ENCODE measurements at places on chromosomes 13 and 19.

DNA sequence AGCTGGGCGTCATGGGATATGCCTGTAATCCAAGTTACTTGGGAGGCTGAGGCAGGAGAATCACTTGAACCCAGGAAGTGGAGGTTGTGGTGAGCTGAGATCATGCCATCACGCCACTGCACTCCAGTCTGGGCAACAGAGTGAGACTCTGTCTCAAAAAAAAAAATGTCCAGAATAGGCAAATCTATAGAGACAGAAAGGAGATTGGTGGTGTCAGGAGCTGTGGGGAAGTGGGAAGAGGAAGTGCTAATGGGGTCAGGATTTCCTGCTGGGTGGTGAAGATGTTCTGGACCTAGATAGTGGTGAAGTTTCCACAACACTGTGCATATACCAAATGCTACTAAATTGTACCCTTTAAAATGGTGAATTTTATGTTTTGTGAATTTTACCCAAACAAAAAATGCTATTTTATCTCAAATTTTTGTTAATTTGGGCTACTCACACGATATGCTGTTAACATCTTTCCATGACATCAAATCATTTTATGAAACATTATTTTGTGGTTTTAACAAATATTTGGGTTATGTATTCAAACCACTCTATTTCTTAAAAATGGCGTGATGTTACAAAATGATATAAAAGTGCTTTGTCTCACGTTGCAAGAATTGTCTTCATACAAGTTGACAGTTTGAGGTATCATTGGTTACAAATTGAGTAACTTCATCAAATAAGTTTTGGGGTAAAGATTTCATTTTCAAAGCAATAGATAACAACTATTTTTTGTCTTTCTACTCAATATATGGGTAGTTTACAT lies 7.4 kb upstream of the CYP4F3 start:
- no peak for DNase-seq

- DNase-seq, result no peak
Observed at GRCh38 chr19:317710-318508, 26.7 kb downstream of the MIER2 start.

DNA sequence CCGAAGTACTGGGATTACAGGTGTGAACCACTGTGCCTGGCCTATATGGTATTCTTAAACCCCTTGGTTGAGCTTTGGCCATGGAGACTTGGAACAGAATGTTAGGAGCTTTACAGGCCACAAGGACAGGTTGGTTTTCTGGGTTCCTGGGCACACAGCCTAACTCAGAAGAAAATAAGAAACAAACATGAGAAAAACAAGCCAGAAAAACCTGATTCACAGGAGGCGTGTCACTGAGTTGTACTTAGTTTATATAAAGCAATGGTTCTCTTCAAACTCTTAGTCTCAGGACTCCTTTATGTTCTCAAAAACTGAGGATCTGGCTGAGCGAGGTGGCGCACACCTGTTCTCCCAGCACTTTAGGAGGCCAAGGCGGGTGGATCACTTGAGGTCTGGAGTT lies 125.1 kb upstream of the SPATA13 start:
- no peak for DNase-seq

GRCh38 chr13:72217142-72217541 lies 350.1 kb upstream of the DACH1 start:
- no peak for DNase-seq

GRCh38 chr19:46160233-46160775 lies 12.3 kb downstream of the IGFL2 start:
- no peak for DNase-seq

- DNase-seq, result peak; percentile 25
Observed at GRCh38 chr19:40907968-40908735, 26.1 kb upstream of the CYP2A7 start.

- DNase-seq, result no peak
Observed at GRCh38 chr13:38685974-38686576, 802 bp upstream of the FREM2 start.

DNA sequence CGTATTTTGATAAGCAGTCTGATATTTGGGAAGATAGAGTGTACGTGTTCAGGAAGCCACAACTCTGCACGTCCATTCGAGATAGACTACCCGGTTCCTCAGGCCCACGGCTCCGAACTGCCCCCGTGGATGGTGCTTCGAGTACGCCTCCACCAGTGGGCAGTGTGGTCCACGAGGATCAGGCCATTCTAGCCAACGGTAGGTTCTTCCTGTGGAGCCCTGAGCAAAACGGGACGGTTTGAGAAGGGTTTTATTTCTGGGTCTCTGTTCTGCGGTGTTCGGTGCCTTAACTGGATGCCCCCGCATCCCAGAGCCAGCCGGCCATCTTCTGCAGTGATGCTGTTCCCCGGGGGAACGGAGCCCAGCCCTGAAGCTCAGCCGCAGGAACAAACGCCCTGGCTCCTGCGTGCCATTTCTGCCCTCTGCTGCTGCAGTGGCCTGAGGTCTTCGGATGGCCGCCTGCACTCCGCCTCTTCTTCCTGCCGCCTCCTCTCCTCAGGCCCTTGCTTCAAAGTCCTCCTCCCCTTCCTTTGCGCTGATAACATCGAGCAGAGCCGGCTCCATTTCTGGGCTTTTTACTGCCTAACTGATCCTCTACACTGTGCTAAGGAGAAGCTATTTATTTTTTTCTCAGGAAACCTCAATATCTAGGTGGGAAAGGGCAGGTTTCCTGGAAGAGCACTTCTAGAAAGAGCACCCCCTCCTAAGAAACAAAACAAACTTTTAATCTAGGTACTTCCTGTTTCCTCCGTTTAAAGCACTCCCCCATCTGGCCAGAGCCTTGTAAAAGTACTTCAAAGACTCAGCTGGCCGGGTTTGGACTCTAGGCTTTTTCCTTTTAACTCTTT lies 36.2 kb upstream of the SLC46A3 start:
- no peak for DNase-seq

DNA sequence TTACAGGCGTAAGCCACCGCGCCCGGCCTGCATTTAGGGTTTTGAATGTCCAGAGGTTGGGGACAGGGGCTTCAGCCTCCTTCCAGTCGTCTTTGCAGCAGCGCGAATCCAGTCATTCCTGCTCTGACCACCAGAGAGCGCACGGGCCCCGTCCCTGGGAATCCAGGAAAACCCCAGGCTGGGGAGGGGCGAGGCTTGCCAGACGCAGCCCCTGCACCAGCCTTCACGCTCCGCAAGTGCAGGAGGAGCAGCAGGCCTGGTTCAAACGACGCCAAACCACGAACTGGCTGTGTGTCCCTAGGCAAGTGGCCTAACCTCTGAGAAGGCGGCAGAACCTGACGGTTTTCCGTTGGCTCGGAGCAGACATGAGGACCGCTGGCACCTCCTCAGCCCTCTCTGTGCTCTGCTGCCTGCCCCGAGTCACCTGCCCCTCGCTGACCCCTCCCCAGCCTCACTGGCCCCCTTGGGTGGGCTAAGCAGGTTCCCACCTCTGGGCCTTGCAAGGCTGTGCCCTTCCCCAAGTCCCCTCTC lies 2.0 kb upstream of the RNF126 start:
- DNase-seq, result peak; percentile 96

DNA sequence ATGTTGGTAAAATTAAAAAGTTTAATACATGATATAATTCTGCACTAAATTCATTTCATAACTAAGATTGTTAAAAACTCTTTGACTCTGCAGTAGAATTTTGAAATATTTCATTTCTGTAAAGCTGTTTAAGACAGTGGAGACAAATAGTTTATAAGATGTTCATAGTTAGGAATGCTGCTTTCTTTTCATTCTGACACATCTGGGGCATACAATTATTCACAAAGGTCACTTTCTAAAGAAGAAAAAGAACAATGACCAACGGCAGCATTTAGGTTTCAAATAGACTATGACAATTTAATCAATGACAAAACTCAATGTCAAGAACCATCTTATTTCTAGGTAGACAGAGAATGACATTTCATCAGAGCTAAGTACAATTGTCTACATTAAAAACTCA lies 1422.1 kb downstream of the PCDH9 start:
- DNase-seq, result no peak

- no peak for DNase-seq
Observed at GRCh38 chr19:17159466-17160393, 55.4 kb upstream of the USE1 start.

DNA sequence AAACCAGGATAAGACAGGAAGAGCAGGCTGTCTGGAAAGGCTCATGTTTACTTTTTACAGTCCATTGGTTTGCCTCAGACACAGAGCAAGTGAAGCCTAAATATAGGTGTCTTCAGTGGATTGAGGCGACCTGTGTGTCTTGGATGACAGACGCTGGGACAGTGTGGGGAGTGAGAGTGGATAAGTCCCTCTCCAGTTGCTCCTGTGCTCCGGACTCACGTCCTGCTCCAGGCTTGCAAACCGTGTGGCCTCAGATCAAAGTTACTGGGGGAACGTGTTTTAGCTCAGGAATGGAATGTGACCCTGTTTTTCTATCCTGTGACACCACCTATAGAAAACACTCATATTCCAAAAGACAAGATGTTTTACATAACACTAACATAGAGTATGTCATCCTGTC lies 465.7 kb downstream of the MYO16 start:
- no peak for DNase-seq

- no peak for DNase-seq
Observed at GRCh38 chr13:77696006-77696878, 1.2 kb upstream of the SLAIN1 start.

DNA sequence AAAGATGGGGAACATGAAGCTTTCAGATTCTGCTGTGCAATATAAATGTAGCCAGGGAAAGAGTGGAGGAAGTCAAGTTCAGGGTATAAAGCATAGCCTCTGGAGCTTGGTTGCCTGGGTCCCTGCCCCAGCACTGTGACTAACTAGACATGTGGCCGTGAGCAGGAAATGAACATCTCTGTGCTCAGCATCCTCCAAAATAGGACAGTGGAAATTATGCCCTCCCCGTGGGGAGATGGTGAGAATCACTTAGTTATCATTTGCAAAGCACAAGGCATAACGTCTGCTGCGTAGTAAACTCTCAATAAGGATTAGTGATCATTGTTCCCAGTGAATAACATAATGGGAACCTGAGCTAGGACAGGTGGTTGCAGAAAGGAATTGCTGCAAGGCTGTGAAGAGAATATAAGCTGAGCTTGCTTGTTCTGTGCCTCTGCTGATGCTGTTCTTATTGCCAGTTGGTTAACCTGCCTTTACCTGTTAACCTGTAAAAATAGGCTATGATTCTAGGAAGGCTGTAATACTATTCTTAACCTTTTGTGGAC lies 441.0 kb downstream of the COG6 start:
- no peak for DNase-seq

DNA sequence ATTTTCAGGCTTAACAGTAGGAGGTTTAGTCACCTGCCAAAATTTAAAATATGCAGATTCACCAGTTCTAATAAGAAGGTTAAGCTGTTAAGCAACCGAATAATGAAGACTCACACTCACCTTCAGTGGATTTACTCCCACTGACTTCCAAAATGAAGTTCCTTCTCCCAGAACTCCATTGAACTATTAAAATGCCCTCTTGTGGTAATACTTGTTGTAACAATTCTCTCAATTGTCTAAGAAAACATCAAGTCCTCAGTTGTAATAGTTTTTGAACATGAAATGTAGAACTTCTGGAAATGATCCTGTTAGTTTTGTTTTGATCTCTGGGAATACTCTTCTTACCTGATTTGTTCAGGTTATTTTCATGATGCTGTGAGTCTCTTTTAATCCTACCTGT lies 522.0 kb upstream of the ATXN8OS start:
- DNase-seq, result no peak

- no peak for DNase-seq
Observed at GRCh38 chr19:29275266-29275665, 62.3 kb upstream of the UQCRFS1 start.

DNA sequence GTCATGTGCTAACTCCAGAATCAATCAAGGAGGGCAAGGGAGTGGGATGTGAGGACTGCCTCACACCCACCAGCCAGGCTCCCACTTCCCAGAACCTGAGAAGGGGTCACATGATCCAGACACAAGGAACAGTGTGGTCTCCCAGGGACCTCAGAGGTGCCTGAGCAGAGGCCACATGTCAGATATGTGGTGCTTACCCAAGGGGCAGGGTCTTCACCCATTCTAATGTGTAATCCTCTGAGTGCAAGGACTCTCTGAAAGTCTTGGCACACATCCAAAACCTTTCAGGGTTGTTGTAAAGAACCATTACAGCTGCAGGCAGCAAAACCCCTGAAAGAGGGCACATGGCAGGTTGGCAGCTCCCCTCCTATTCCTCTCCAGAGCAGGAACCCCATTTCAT lies 656.6 kb downstream of the UQCRFS1 start:
- no peak for DNase-seq

GRCh38 chr19:20388706-20389225 lies 176.8 kb downstream of the ZNF737 start:
- DNase-seq, result no peak

- no peak for DNase-seq
Observed at GRCh38 chr13:94333131-94333820, 146.2 kb downstream of the DCT start.

DNA sequence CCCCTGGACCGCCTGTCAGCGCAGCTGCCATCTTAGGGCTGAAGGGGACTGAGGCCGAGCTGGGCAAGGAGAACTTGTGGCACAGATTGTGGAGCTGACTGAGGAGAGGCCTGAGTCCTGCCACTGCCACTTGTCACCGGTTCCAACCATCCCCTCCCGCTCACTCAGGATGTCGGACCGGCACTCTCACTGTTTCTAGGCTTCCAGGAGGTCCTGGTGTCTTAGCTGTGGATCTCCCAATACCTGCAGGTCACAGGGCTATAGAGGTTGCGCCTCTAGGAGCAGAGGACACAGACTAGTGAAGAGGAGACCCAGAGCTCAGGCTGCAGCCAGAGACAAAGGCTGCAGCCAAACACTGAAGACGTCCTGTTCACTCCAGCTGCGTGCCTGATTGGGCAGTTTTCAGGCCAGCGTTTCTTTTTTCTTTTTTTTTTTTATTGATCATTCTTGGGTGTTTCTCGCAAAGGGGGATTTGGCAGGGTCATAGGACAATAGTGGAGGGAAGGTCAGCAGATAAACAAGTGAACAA lies 15.3 kb upstream of the ZNF486 start:
- peak; percentile 38 for DNase-seq

DNA sequence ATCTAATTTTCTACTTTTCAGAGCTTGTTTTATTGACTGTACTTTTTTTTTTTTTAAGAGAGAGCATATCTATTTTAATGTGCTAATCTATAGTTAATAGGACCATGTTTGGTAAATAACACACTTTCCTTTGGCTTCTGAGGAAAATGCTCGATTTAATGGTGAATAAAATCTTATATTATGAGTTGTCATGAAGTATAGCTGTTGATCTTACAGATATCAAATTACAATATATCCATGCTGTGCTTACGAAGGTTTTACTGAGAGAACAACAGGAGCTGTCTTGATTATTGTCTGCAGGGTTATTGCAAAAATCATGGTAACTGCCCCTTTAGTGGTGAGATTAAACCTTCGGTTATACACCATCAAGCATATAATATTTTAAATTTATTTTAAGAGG lies 29.6 kb downstream of the URI1 start:
- DNase-seq, result no peak

Measured in glutamatergic neuron (in vitro differentiated cells).